Stimulated activated effector memory CD8-positive, alpha-beta T cell treated with anti-CD3 and anti-CD28 coated beads, Interleukin-12 subunit alpha, Interleukin-12 subunit beta, amount 100 ng/mL, for 72 hours (primary cell): ENCODE measurements at places on chromosomes 6 and 20.
A peak's percentile ranks its signal among the peaks of the same experiment; 100 is the strongest.

DNA sequence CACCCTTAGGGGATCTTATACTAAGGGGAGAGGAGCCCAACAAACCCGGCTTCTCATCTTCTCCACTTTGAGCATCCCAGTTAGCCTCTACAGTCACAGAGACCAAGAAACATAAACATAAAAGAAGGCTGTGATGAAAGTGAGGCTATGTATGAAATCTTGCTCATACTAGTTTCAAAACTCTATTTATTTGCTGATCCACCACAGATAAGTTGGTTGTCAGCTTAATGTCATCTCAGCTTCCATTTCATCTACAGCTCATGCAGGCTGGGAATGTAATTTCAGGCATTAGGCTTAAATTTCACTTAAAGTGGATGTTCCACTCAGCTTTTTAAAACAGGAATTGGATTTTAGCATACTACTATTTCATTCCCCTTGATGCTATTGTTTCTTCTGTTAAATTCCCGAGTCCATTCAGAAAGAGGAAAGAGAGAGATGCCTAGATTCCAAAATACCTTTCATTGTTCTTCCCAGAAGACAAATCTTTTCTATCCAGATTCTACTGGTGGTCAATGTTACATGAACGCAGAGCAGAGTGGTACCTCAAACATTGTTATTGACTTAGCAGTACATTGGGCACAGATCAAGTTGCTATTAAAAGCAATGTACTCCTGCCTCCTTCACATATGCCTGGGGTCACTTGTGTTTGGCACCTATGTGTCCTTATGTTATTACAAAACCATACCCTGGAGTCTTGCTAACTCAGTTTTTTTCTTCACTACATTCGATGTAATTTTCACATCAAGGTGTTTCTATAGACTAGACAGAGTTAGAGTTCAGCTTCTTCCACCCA, 149.0 kb downstream of the HACE1 start:
- no peak for DNase-seq

GRCh38 chr20:2022163-2022562, 28.3 kb upstream of the PDYN start:
- DNase-seq = no peak

DNA sequence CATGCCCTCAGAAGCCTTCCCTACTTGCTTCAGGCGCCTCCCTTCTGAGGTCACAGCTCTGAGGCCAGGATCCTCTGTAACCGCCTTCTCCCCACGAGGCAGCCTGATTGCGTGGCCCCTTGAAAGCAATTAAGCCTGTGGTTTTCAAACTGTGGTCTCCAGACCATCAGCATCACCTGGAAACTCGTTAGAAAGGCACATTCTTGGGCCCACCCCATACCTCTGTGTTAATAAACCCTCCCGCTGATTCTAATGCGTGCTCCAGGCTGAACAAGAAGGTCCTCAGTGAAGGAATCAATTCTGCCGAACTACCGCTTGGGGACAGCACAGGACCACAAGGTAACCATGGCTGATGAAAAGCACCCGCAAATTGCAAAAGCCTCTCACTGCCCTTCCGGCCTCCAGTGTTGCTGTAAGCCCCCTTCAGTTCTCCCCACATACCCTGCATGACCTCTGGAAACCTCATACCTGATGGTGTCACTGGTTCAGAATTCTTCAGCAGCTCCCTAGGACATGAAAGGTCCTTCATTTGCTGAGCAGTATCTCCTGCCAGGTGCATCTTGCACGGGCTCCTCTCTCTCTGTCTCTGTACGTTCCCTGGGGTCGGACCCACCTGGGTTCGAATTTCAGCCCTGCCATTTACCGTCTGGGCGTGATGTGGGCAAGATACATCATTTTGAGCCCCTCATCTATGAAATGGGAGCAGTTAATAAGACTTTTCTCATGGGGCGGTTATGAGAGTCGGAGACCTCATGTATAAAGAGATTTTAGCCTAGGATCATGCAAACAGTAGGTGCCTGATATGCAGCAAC, 93.3 kb upstream of the RNF24 start:
- peak; percentile 41 for DNase-seq

DNA sequence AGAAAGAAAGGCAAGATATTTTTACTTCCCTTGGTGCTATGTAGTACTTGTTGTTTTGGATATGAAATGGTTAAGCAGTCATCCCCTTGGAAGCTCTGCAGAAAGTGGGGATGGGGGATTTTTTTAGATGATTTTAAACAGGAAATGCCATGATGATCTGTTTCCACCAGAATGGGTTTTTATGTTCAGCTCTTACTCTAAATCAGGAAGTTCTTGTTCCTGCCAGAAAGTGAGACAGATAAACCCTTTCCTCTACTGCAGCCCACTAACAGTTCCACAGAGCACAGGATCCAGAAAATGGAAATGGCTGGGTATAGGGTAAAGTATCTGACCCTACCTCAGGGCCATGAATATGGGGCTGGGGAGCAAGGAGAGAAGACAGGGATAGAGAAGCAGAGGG, 32.1 kb upstream of the PPP1R3G start:
- no peak for DNase-seq

GRCh38 chr6:105161421-105161820, 18.4 kb downstream of the POPDC3 start:
- DNase-seq = no peak

GRCh38 chr20:49543858-49544437, 24.0 kb downstream of the PTGIS start:
- no peak for DNase-seq

GRCh38 chr20:46835418-46835817, 59.2 kb upstream of the EYA2 start:
- no peak for DNase-seq

- no peak for DNase-seq
Observed at GRCh38 chr6:37180075-37180474, 10.1 kb downstream of the PIM1 start.

DNA sequence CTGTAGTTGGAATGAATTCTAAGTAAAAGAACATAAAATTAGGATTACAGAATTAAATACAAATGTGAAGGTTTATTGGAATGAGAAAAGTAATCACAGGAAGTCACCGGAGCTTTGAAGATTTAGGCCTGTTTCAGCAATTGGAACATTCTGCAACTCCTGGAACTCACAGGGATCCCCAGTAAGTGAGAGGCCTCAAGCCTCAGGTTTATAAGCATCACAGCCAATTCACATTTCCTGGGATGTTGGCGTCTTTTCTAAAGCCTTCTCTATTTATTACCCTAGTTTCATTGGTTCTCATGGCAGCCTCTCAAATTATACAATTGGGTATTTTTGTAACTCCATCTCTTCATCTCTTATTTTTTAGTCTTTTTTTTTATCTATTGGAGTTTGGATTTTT, 90.4 kb upstream of the HIVEP1 start:
- DNase-seq = no peak

DNA sequence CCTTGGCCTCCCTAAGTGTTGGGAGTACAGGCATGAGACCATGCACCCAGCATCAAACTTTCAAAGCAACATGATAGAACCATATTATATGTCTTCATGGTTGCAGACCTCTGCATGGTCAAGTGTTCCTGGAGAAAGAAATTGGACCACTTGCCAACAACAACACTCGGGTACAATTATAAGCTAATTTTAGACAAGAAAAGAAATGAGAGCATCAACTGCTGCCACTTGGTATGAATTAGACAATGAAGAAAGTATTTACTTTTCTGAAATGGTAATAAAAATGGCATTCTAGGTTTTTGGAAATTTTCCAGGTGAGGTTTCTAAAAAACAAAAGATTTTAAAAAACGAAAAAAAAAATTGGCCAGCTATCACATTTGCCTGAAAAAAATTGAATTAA, 7.7 kb upstream of the PM20D2 start:
- no peak for DNase-seq

DNA sequence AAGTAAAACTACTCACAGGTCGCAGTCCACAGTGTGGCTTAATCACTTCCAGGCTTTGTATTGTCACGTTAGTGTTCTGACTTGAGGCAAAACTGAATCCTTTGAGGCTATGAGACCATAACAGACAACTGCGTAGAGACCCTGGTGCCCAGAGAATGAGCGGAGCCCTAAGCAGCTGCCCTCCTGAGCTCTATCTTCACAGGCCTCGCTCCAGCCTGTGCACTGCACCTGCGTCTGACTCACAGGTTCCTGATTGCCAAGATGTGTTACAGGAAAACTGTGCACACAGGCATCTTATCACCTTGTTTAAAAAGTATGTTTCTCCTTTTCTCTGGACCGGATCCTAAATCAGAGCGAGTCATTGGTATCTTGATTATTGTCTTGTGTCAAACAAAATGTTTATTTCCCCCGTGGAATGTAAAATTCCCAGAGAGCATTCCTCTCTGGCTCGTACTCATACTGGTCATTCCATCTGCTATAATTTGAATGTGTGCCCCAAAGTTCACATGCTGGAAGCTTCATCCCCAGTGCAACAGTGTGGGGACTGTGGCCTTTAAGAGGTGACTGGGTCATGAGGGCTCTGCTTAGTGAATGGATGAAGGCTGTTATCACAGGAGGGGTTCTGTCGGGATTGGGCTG, 25.7 kb downstream of the PRR18 start:
- DNase-seq = no peak

GRCh38 chr6:167662881-167663205, 163.9 kb upstream of the AFDN start:
- no peak for DNase-seq

DNA sequence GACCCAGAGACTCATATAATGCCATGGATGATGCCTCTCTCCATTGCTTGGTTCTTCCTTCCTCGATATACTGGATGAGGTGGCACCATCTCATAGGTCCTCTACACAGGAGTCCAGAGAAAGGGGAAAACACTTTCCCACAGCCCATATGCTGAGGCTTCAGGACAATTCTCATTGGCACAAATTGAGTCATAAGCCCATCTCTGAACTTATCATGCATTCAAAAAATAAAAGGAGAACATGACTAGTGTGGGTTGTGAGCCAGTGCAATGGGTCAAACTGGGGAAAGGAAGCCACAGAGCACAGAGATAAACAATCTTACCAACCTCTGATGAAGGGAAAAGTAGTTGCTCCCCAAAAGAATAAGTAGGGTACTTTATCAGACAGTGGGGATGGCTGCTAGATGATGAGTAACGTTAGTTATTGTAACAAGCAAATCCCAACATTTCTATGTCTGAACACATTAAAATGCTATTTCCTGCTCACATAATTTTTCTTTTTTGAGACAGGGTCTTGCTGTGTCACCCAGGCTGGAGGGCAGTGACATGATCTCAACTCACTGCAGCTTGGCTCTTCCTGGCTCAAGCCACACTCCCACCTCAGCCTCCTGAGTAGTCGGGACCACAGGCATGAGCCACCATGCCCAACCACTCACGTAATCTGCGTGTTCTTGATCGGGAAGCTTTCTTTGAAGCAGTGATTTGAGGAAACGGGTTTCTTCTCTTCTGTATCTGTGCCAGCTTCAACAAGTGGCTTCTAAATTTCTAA, 27.0 kb downstream of the SOD2 start:
- no peak for DNase-seq

DNA sequence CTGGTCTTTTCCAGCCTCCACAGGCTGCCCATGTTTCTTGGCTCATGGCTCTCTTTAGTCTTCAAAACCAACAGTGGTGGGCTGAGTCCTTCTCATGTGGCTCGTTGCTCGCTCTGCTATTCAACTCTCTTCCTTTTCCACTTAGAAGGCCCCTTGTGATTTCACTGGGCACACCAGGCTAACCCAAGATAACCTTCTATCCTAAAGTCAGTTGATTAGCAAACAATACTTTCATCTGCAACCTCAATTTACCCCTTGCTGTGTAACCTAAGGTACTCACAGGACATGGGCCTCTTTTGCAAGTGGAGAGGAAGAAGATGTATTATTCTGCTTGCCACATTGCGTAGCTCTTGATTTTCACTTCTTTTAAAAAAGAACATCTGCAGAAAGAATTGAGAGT, 79.6 kb downstream of the UTRN start:
- DNase-seq = no peak

DNA sequence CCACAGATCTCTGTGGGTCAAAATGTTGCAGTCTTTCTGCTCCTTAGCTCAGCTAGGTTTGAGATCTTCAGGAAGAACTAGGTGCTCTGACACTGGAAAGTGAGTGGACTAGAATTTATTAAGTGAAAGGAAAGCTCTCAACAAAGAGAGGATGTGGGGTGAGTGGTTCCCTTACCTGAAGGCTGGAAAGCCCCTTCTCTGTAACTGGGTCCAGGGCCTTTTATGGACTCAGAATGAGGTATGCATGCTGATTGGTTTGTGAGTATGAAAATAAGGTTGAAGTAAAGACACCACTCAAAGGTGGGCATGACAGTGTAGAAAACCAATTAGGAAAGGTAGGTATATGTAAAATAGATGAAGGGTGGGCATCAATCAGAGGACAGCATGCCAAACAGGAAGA, 485.5 kb downstream of the CD109 start:
- DNase-seq = no peak

- DNase-seq = no peak
Observed at GRCh38 chr6:101509536-101509935, 116.0 kb downstream of the GRIK2 start.

- no peak for DNase-seq
Observed at GRCh38 chr6:113644861-113645575, 212.1 kb upstream of the MARCKS start.

- DNase-seq = peak; percentile 71
Observed at GRCh38 chr6:36678488-36679042, at the start of gene CDKN1A. TSS of gene CDKN1A (plus strand) at chr6:36678714. CDS start at chr6:36684102, 5,388 bp downstream.

- no peak for DNase-seq
Observed at GRCh38 chr6:111848262-111848812, 24.9 kb downstream of the FYN start.

- DNase-seq = no peak
Observed at GRCh38 chr6:3325210-3325609, 66.5 kb downstream of the PSMG4 start.

DNA sequence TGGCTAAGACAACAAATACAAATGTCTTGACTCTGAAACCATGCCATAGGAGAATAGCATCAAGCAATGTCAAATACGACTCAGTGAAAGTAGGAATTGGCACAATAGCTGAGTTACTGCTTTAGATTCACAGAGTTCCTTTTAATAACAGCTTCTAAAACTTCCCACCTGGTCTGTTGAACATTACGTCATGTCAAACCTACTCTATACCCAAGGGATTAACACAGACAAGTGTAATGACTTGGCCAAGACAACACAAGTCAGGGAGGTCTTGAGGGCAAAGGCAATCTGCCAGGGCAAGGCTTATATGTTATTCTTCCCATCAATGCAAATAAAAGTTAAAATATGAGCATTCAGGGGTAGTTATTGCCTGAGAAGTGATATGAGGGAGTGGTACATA, 265.1 kb upstream of the PRDM1 start:
- no peak for DNase-seq

GRCh38 chr20:38625896-38626295, 24.3 kb downstream of the ARHGAP40 start:
- no peak for DNase-seq
